NCI-H446 (cell line): ENCODE measurements at places on chromosomes 12 and 14.

- no peak for DNase-seq
These were observed 32.6 kb upstream of the ARHGAP5 start for GRCh38 chr14:32044454-32044853.

GRCh38 chr12:18439541-18439940, 178.2 kb downstream of the PIK3C2G start:
- DNase-seq: no peak

GRCh38 chr14:104507443-104507842, 72.1 kb upstream of the C14orf180 start:
- no peak for DNase-seq

DNA sequence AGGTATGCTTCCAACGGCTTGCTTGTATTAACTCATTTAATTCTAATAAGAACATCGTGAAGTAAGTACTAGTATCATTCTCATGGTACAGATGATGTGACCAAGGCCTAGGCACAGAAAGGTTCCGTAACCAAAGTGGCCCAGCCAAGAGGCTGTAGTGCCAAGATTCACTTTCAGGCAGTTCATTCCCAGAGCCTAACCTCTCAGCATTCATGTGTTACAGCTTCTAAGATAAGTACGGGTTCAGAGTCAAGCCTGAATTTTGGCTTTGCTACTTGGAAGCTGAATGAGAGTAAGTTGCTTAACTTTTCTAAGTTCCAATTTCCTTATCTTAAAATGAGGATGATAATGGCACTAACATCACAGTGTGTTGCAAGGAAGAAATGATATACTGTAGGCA, 379.9 kb downstream of the AEBP2 start:
- no peak for DNase-seq

GRCh38 chr12:131944601-131945251, 5.0 kb upstream of the EP400 start:
- DNase-seq: no peak

DNA sequence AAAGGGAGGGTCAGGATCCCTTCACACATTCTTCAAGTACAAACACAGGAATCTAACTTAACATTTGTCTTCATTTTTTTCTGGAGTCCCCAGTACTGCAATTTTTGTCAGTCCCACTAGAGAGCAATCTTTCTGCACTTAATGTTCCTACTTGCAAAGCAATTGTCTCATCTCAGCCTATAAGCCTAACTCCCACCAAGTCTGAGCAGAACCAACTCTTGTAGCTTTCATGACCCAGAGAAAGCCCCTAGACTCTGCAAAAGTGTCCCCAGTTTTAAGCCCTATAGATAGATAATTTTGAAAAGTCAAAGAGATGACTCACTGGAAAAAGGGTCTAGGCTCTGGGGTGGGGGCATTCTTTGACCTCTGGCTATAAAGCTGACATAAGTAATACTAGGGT, 1.8 kb upstream of the ZBTB39 start:
- peak; percentile 33 for DNase-seq

- peak; percentile 33 for DNase-seq
These were observed 935 bp downstream of the TBC1D30 start for GRCh38 chr12:64825143-64826021.

- DNase-seq: no peak
These were observed 17.8 kb downstream of the SPTB start for GRCh38 chr14:64861916-64862315.

GRCh38 chr12:48105321-48105866, 485 bp downstream of the SENP1 start:
- DNase-seq: no peak

GRCh38 chr12:118332511-118332910, 40.2 kb downstream of the TAOK3 start:
- no peak for DNase-seq

- DNase-seq: no peak
These were observed 690.9 kb upstream of the FBXO33 start for GRCh38 chr14:40122968-40123648.

DNA sequence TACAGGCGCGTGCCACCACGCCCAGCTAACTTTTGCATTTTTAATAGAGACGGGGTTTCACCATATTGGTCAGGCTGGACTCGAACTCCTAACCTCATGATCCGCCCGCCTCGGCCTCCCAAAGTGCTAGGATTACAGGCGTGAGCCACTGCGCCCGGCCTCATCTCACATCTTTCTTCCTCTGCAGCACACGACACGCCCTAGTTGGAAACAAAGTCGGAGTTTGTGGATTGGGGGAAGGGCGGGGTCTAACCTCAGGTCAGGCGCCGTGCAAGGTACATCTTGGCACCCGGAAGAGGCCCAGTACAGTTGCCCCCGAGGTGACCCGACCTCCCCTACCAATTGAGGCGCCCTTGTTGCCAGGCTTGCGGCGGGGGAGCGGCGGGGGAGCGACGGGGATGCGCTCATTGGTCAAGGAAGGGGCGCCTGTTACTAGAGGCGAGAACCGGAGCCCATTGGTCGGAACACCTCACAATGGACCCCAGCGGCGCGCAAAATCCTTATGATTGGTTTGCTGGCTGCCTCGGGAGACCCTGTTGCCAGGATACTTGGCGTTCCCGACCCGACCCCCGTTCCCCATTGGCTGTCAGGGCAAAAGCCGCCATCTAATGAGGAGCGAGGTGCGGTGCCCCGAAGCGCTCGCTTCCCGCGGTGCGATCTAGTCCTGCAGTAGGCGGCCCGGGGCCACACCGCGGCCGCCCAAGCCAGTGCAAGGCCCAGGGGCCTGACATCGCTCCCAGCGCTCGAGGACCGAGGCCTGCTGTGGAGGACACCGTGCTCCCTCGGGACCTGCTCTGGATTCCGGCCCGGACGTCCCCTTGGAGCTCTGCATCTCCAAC, at the start of gene REC8:
REC8 (plus strand) TSS at position 659 of the 839 bp plus-strand sequence. CDS start 473 bp downstream, outside the sequence.
- no peak for DNase-seq

DNA sequence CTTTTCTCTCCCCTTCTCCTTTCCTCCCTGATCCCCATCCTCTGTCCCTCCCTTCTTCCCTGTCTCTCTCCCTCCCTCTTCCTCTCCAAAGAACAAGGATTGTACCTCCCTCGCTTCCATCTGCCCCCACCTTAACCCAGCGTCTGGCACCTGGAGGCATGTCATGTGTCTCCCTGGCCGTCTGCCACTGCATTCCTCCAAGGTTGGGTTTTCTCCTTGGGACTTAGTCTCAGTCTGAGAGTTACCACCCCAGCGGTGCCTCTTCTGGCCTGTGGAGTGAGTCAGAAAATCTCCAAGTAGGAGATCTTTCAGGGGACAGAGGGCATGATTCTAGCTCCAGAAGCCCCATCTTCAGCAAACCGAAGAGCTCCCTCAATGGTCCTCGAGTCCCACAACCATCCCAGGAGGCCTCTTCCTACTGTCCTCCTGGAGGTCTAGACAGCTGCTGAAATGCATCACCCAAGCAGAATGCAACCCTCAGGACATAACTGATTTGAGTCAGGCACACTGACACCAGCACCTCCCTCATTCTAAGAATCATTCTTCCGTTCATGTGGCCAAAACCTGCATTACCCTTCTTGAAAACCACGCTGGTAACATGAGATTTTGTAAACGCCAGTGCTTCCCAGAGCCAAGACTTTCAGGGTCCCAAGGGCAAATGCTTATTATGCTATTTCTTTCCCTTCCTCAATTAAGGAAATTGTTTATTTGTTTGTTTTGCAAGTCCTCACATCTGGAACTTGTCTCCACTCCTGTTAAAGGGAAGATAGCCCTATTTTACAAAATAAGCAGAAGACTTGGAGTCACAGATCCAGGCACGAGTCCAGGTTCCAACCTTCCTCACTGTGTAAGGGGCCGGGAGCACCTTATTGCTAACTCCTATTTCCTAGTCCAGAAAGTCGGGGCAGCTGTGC, 463.2 kb downstream of the BCL11B start:
- no peak for DNase-seq

- no peak for DNase-seq
These were observed 4.0 kb upstream of the ANO4 start for GRCh38 chr12:100790552-100790951.

GRCh38 chr12:117890137-117890536, 78.7 kb downstream of the KSR2 start:
- no peak for DNase-seq

- DNase-seq: no peak
These were observed 2.3 kb downstream of the NPAS3 start for GRCh38 chr14:32940711-32941667.

- DNase-seq: no peak
These were observed 91.9 kb upstream of the MUCL1 start for GRCh38 chr12:54762390-54762789.

GRCh38 chr12:81284137-81284536, 206.3 kb downstream of the ACSS3 start:
- no peak for DNase-seq

GRCh38 chr14:80780500-80780899, 161.0 kb downstream of the CEP128 start:
- no peak for DNase-seq

GRCh38 chr12:27843714-27844245, 63.7 kb upstream of the MANSC4 start:
- DNase-seq: no peak

DNA sequence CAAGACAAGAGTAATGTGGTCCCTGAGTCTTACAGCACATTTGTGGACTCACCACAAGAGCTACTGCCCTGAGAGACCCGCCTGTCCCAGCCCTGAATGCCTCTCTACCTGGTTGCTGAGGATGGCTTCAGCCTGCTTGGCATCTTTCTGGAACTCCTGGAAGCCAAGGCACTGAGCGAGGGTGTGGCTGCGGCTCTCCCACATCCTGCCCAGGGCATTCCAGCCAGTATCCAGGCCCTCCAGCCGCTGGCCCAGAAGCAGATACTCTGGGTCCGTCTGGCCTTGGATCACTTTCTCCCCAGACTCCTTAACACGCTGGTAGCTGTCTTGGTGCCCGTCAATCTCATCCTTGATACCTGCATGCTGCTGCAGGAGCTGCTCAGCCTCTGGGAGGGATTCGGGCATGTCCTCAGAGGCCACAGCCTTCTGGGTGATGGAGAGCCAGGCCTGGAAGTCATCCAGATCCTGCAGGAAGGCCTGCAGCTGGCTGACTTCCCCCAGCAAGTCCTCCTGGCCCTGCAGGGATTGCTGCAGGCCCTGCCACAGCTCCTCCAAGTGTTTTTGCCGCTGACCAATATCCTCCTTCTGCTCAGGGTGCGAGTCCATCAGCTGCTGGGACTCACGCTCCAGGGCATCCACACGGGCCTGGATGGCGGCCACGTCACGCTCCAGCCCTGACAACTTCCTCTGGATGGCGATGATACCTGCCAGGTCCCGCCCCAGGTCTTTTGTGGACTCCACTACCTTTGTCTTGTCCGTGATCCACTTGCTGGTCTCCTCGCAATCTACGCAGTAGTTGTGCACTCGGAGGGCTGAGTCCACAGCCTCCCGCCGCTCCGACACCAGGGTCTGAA, 82.3 kb downstream of the PLEKHG3 start:
- no peak for DNase-seq

GRCh38 chr12:100675432-100675831, 101.9 kb downstream of the GAS2L3 start:
- peak; percentile 72 for DNase-seq

DNA sequence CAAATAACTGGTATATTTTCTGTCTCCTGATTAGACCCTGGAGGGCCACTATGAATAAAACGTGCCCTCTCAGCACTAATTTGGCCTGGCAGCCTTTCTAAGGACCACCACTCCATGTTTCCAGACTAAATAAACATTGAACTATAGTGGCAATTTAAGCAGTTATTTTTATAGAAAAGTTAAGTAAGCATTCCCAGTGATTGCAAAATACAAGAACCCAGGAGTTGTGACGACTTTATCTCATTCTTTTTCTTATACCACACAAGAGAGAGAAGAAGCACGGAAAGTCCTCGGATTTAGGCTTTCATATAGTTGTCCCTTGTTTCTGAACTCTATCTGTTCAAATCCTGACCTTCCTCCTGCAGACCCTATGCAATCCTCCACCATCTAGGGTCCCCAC, 23.1 kb upstream of the STRAP start:
- DNase-seq: no peak

- DNase-seq: no peak
These were observed 3.2 kb upstream of the VSIG10 start for GRCh38 chr12:118107011-118107410.

DNA sequence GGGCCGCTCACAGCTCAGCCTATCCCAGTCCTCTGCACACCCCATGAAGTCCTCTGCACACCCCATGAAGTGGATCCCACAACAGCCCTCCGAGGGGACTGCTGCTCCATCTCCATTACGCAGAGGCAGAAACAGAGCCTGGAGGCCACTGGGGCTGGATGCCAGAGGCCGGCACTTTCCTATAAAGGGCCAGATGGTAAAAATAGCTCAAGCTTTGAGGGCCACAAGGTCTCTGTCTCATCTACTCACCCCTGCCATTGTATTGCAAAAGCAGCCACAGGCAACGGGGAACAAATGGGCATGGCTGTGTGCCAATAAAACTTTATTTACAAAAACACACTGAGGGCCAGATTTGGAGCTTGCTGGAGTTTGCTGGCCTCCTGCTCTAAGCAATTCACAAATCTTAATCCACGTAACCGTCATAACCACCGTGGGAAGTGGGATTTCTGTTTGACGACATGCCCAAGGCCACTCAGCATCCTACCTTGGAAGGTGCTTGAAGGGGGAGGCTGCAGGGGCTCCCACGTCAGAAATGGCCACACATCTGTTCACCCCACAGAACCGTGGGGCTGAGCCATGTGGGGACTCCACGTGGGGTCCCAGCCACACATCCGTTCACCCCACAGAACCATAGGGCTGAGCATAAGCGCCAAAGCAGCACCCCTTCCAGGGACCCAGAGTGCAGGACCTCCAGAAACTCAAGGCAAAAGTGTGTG, 92.0 kb downstream of the NCOR2 start:
- no peak for DNase-seq

GRCh38 chr14:89164168-89165073, 252.6 kb downstream of the FOXN3 start:
- no peak for DNase-seq

DNA sequence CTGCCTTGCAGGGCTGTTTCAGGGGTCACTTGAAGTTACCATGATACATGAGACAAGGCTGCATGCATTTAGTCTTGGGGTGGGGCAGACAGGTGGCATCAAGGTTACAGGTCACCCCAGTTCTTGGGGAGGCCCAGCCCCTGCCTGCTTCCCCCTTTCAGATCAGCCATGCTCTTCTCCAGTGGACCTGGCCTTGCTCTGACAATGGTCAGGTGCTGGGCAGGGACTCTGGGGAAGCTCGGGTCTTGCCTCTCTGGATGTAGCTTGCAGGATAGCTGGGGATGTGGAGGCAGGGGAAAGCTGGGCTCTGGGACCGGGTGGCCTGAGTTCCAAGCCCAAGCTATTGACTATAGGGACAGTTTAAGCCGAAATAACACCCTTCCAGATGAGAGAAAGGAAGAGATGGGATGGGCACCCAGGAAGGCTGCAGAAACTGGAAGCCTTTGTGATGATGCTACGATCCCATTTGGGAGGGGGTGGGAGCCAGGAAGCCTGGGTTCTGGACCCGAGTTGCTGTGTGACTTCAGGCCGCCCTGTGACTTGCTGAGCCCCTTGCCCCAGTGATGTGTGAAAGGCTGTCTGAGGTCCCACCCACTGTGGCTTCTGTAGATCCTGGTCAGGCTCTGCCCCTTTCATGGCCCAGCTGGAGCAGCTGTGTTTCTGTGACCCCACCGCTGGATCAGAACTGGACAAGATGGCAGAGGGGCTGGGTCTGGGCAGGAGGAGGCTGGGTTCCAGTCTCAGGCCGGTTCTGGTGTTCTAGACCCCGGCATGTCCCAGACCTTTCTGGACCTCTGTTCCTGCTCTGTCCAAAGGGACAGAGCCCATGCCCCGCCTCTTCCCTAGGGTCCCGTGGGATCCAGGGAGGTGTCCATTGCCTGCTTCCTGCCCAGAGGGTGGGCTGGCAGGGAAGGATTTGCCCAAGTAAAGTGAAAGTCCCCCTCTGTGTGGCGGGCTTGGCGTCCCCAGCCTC, 2.1 kb downstream of the TNFAIP2 start:
- no peak for DNase-seq

GRCh38 chr12:10320643-10321042, 13.0 kb downstream of the KLRD1 start:
- no peak for DNase-seq
